ENCODE measurements at places on chromosomes 3 and 15.
A peak's percentile ranks its signal among the peaks of the same experiment; 100 is the strongest.

- DNase-seq, result no peak
These were observed 40.6 kb upstream of the FXR1 start for GRCh38 chr3:180871901-180872300.

GRCh38 chr3:123256256-123256655 lies 54.5 kb downstream of the SEC22A start:
- DNase-seq, result no peak

DNA sequence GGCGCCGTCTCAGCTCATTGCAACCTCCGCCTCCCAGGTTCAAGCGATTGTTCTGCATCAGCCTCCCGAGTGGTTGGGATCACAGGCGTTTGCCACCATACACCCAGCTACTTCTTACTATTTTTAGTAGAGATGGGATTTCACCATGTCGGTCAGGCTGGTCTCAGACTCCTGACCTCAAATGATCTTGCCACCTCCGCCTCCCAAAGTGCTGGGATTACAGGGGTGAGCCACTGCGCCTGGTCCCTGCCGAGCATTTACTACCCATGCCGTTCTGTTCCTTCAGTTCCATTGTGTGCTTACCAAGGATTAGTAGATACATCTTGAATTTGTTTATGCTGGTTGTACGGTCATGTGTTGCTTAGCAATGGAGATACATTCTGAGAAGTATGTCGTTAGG lies 10.3 kb downstream of the CHD2 start:
- DNase-seq, result no peak

- DNase-seq, result no peak
These were observed 145.1 kb downstream of the LPP start for GRCh38 chr3:188299068-188299467.

- DNase-seq, result peak; percentile 67
These were observed 46.2 kb upstream of the PRTG start for GRCh38 chr15:55789066-55789660.

GRCh38 chr3:53238051-53238850 lies 17.6 kb downstream of the TKT start:
- no peak for DNase-seq

GRCh38 chr15:89614164-89614563 lies 38.9 kb downstream of the TICRR start:
- no peak for DNase-seq

GRCh38 chr3:186888569-186888968 lies 41.8 kb upstream of the ST6GAL1 start:
- DNase-seq, result no peak

GRCh38 chr3:158769549-158769948 lies 32.3 kb upstream of the MFSD1 start:
- no peak for DNase-seq

- peak; percentile 67 for DNase-seq
These were observed at the start of gene SATB1 for GRCh38 chr3:18424729-18425640. TSS of gene SATB1 (minus strand) at chr3:18425339. CDS start at chr3:18420967, 4,372 bp downstream.

GRCh38 chr3:97970956-97971620 lies 1.1 kb downstream of the RIOX2 start:
- no peak for DNase-seq

GRCh38 chr3:79604681-79605080 lies 163.1 kb downstream of the ROBO1 start:
- no peak for DNase-seq

All from activated naive CD8-positive, alpha-beta T cell treated with anti-CD3 and anti-CD28 coated beads, Interleukin-2, amount 50 U/mL, for 24 hours (primary cell).